Skeletal muscle cell (primary cell): ENCODE measurements at places on chromosomes 6 and 20.
A peak's percentile ranks its signal among the peaks of the same experiment; 100 is the strongest.

- DNase-seq, result no peak
These were observed 10.0 kb downstream of the BICRAL start for GRCh38 chr6:42791706-42792320.

DNA sequence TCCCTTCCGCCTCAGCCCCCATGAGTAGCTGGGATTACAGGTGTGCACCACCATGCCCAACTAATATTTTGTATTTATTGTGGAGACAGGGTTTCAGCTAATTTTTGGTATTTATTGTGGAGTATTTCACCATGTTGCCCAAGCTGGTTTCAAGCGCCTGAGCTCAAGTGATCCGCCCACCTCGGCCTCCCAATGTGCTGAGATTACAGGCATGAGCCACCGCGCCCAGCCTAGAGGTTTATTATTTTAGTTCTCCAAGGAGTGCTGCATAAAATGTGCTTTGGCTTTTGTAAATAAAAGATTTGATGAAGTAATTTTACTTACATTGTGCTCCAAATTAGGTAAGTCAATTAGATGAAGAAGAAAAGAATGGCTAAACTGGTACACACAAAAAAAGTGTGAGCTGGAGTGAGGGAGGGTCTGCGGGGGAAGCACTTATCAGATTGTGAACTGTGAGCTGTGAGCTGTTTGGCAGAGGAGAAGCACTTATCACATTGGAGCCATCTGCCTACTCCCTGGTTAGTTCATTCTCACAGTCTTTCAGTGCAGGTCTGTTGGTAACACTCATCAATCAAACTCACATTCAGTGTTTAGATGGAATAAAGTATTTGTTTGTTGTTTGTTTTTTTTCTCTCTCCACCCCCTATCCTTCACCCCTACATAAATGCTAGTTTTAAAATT, 398.0 kb downstream of the EPHA7 start:
- DNase-seq, result no peak

- DNase-seq, result no peak
These were observed 1.8 kb upstream of the SPEF1 start for GRCh38 chr20:3783068-3783489.

DNA sequence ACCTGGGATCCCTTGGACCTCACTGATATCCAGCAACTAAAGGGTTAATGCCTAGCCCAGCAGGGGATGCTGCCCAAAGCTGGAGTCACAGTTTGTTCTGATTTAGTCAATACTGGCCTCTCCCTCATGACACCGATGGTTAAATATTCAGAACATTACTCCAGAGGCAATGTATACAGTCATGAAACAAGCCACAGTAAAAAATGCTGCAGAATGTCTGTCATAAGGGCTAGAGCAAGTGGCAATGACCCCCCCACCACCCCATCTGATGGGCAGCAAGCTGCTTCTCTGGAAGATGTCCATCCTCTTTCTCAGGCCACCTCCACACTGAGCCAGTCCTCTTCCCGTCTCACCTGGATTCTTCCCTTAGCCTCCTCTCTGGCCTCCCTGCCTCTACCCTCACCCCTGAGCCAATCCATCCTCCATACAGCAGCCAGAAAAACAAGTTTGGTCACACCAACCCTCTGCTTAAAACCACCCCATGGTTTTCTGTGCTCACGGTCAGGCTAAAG, 99.0 kb upstream of the KCNG1 start:
- peak; percentile 27 for DNase-seq

DNA sequence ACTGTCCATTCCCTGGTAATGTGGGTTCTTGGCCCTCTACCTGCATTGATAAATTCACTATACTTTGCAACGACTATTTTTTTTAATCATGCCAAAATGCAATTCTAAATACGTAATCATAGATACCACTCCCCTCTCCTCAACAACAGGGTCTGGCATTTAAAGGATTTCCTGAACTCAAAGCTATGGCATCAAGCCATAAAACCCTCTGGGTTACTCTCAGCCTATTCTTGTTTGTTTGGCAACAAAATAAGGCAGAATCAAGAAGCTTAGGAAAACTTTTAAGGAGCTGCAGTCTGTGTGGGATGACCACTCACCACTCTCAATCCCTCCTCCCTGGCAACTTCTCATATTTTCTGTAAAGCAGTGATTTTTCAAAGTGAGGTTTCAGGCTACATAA, 669.9 kb upstream of the ID4 start:
- no peak for DNase-seq

- no peak for DNase-seq
These were observed 51.2 kb downstream of the ISM1 start for GRCh38 chr20:13271977-13272975.

- DNase-seq, result peak; percentile 60
These were observed 207.9 kb upstream of the MARCKS start for GRCh38 chr6:113649276-113649675.

DNA sequence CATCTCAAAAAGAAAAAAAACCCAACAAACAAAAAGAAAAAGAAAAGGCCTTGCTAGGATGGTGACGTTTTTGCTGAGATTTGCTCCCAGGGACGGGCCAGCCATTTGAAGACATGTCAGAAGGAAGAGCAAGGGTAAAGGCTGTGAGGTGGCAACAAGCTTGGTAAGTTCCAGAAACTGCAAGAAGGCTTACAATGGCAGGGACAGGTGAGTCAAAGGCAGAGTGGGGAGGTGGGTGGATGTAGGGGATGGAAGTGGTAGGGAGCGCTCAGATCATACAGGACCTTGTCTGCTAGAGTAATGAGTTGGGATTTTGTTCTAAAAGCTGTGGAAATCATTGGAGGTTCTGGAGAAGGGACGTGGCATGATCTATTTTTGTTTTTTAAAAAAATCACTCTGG, 4.3 kb downstream of the KIF3B start:
- no peak for DNase-seq

DNA sequence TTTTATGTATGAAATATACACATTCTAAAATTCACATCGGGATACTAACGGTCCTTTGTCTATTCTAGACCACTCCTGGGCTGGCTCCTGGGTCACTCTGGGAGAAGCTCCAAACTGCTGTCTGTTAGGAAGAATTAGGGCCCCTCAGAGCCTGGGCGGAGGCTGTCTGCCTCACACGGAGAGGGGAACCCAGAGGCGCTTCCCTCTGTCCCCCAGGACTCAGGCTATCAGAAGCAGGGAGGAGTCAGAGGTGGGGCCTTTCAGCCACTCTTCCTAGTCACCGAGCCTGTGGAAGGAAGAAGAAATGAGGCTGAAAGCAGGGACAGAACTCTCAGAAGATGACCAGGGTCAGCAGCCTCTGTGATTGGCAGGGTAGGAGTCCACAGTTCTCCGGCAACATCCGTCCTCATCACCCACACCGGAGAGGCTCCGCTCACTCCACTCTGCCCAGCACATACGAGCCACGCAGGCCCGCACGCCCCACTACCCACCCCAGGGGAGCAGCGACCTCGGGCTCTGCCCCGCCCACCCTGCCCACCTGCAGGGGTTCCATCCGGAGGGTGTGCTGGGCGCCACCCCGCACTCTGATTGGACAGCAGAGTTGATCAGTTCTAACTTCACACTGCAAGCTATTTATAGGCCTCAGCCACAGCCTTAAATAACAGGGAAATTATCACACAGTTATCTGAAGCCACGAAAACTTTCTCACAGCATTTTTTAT, 182.1 kb upstream of the AFDN start:
- DNase-seq, result no peak

GRCh38 chr20:59138114-59138748, 25.4 kb upstream of the ZNF831 start:
- no peak for DNase-seq

- DNase-seq, result no peak
These were observed 190.2 kb downstream of the BMP7 start for GRCh38 chr20:57076152-57076652.

- DNase-seq, result no peak
These were observed 26.5 kb downstream of the DAAM2 start for GRCh38 chr6:39818695-39819094.

DNA sequence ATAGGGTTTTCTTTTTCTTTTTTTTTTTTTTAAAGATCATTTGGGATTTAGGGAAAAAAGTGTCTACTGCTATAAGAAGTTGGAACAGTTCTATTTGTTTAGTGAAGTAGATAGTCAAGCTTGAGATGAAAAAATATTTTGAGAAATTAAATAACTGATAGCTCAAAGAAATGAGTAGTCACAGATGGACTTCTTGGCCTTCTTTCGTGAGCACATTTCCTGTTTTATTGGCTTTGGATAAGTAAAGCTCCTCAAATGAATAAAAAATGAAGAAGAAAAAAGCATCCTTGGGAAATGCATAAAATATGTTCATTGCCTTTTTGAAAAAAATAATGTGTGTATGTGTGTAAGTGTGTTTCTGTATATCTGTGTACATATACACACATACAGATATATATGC, 515.9 kb downstream of the GRIK2 start:
- DNase-seq, result no peak

- DNase-seq, result no peak
These were observed 9.1 kb downstream of the HIVEP2 start for GRCh38 chr6:142935553-142936517.

DNA sequence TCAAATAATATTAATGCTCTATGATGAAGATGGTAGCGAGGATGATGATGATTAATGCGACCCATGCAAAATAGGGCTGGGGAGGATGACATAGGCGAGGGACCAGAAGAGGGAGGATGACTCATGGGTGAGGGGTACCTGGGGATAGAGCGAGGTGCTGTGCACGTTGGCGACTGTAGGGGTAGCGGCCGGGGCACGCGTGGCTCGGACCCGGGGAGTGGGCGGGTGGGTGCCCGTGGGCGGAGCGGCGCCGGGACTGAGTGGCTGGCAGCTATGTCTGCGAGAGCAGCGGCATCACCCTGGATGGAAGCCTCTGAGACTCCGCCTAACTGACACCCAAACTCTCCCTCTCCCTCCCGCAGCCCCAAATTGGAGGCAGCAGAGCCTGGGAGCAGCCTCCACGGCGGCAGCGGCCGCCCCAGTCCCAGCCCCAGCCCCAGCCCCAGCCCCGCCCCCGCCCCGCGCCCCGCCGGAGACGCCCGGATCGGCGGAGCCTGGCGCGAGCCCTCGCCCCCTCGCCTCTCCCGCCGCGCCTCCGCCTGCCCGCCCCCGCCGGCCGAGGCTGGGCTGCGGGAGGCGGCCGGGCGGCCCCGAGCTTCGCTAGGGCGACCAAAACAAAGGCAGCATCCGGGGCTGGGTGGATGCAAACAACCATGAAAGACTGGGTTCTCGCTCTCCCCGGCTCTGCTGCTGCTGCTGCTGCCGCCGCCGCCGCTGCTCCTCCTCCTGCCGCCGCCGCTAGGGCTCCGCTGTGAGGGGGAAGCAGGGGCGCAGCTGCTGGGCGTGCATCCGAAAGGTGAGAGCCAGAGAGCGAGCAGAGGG, at the start of gene RIMS1:
RIMS1 (plus strand) TSS at position 367 of the 822 bp plus-strand sequence. CDS start 474 bp downstream, outside the sequence.
- no peak for DNase-seq

GRCh38 chr20:24102290-24102689, 113.7 kb upstream of the GGTLC1 start:
- DNase-seq, result no peak

DNA sequence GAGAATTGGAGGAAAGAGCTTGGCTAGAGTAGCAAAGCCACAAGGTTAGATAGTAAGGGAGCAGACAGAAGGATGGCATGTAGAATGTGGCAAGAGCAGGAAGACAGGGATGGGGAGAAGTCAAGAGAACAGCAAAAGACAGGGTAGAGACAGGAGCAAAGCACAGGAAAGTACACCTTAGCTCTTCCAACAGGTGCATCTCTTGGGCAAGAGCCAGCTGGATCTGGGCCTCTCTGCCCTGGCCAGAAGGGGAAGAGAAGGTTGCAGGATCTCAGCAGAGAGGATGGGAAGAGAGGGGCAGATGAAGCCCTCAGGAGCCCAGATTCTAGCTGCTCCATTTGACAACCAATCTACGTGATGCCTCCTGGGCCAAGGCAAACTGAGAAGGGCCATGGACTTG, 16.7 kb downstream of the SCUBE3 start:
- no peak for DNase-seq

DNA sequence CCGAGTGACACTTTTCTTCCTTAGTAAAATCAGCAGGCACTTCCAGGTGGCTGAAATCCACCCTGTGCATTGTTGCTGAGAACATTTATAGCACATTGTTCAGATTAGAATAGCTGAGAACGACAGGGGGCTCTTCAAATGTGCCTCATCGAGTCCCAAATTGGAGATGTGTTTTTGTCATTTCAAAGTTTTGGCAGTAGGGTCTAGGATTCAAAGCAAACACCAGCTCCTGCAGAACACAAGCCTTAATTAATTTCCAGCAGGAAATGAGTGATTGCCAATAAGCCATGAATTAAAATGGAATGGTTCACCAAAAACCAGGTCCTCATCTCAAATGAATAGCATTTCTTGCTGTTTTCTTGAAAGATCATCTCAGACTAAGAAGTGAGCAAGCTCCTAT, 171.6 kb downstream of the PLCB1 start:
- no peak for DNase-seq

GRCh38 chr6:165776691-165777090, 113.7 kb upstream of the PDE10A start:
- no peak for DNase-seq

DNA sequence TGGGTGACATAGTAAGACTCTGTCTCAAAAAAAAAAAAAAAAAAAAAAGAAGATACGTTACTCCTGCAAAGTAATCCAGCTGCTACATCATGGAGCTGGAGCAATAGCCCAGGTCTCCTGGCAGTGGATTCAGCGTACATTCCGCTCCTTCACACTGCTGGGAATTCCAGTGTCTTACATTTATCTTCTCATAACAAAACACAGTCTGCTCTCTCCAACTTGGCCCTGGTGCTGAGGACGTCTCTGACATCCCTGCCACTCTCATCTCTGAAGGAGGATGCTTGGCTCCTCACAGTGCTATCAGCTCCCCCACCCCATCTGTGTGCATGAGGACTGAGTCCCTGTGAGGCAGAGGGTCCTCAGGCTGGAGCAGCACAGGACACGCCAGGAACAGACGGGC, 529.8 kb downstream of the CD83 start:
- DNase-seq, result no peak

DNA sequence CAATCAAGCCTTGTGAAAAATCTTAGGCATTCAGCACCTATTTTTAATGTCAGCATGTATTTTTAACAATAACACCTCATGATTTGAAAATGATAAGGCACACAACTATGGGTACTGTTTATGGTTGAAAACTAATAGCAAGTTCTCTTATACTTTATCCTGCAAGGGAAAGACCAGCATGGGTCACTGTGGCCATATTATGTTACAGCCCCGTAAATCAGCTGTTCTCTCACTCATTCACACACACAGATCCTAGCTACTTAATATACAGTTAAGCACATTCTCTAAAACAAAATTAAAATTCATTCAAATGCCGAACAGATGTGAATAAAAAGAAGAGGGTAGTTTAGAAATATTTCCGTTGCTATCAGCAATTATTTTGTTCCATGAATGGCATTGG, 224.4 kb downstream of the OGFRL1 start:
- no peak for DNase-seq

- no peak for DNase-seq
These were observed 12.6 kb downstream of the KIF16B start for GRCh38 chr20:16560661-16561060.

GRCh38 chr6:9057937-9058336, 622.6 kb upstream of the SLC35B3 start:
- no peak for DNase-seq

GRCh38 chr6:161272635-161273273, 1.1 kb downstream of the AGPAT4 start:
- DNase-seq, result no peak

- no peak for DNase-seq
These were observed 36.7 kb downstream of the LAMA2 start for GRCh38 chr6:128919412-128920180.

- DNase-seq, result no peak
These were observed 27.1 kb downstream of the LBP start for GRCh38 chr20:38373231-38373867.
